ENCODE measurements at places on chromosomes 2 and 18.

GRCh38 chr2:195697681-195698220, 40.7 kb downstream of the SLC39A10 start:
- DNase-seq = no peak

- DNase-seq = no peak
Observed at GRCh38 chr2:3112553-3112952, 265.1 kb downstream of the EIPR1 start.

GRCh38 chr2:178632729-178633128, 152.5 kb downstream of the PLEKHA3 start:
- no peak for DNase-seq

DNA sequence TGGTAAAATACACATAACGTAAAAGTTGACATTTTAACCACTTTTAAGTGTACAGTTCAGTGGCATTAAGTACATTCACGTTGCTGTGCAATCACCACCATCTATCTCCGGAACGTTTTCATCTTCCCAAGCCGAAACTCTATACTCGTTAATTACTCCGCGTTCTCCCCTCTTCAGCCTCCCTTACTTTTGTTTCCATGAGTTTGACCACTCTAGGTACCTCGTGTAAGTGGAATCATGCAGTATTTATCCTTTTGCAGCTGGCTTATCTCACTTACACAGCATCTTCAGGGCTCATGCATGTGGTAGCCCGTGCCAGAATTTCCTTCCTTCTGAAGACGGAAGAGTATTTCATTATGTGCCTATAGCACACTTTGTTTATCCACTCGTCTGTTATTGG, 225.2 kb downstream of the SLC4A3 start:
- no peak for DNase-seq

DNA sequence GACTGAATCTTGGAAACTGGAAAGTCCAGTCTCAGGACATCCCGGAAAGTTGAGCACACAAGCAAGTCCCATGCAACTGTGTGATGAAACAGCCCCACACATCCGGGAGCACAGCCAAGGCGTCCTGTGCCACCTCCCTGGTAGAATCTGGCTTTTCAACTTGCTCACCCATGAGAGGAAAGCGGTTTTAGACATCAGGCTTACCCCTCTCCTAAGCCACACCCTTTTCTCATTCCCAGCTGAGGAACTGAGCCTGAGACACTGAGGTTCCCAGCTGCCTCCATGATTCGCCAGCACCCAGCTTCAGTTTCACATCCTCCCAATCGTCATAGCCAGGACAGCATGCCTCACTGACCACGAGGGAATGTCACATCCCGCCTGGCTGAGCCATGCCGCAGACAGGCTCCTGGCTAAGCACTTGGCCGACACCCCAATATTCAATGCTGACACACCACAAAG, 60.3 kb downstream of the STEAP3 start:
- DNase-seq = no peak

DNA sequence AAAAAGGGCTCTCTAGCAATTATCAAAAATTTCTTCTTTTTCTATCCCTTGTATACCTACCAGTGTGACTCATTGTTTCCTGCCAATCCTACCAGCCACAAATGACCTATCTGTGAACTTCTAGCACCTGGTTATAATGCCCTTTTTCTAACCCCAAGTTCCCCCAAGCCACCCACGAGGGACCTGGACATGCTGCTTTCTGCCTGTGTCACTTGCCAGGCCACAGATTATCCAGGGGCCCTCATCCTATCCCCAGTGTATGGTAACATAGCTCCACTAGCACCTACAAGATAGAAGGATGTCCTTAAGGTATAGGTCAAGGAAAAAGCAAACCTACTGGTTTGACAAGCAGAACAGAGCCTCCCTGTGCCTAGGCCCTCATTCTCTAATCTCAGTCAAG, 26.8 kb downstream of the AAK1 start:
- DNase-seq = peak; percentile 19

DNA sequence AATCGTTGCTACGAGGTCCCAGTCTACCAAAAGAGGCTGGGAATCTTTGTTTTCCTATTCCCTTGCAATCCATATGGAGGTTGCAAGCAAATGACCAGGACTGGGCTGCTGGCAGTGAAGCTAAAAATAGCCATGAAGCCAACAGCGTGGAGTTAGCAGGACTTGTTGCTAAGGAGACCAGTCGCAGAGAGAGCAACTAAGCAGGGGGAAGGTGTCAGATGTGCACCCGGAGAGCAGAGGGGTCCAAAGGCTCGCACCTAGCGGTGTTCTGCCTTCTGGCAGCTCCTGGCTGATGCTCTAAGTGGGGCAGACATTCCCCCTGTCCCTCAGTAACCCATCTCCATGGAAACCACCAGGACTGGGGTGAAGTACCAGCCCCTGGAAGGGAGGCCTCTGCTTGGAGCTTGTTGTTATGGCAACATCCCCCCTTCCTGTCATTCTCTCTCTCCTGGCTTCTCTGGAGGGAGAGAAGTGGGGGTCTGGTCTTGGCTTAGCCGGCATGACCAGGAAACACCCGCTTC, 84.6 kb downstream of the DNMT3A start:
- DNase-seq = no peak

DNA sequence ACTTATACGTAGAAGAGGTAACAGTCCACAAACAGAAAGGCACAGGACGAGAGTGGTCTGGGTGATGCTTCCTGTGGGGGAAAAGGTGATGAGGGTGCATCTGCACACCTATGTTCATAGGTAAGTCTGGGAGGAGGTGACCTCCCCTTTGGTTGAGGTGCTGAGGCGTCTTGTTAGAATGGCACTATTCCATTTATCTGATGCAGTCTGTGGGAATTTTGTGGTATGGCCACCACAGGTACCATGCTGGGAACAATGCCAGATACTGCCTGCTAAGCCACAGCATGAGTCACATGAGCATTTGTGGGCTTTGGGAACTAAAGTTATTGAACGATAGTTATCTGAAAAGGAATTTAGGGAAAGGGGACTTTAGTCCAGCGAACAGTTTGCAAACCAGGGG, 27.9 kb downstream of the IL37 start:
- DNase-seq = no peak

DNA sequence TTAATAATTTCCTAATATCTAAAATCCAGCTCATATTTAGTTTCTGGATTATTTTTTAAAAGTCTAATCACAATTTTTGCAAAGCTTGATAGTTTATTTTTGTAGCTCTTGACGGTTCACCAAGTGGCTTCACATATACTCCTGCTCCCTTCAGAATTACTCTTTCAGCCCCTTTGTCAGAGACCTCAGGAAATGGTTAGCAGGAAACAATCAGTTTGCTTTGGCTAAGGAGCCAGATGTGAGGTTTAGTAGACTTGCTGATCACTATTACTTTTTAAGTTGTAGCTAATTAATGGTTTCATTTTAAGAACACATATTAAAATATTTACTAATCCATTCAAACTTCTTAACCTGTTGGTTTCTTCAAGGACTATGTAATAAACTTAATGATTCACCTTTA, 2.3 kb downstream of the RBBP8 start:
- DNase-seq = no peak

All from activated T-helper 9 cell treated with anti-CD3 and anti-CD28 coated beads, Interleukin-2, amount 50 U/mL, for 16 hours (primary cell).